Astrocyte of the cerebellum (primary cell): ENCODE measurements at places on chromosomes 2 and 18.

- no peak for DNase-seq
Observed at GRCh38 chr2:230843132-230843531, 21.6 kb upstream of the ITM2C start.

GRCh38 chr2:98897746-98898145, 38.3 kb downstream of the CRACDL start:
- no peak for DNase-seq

DNA sequence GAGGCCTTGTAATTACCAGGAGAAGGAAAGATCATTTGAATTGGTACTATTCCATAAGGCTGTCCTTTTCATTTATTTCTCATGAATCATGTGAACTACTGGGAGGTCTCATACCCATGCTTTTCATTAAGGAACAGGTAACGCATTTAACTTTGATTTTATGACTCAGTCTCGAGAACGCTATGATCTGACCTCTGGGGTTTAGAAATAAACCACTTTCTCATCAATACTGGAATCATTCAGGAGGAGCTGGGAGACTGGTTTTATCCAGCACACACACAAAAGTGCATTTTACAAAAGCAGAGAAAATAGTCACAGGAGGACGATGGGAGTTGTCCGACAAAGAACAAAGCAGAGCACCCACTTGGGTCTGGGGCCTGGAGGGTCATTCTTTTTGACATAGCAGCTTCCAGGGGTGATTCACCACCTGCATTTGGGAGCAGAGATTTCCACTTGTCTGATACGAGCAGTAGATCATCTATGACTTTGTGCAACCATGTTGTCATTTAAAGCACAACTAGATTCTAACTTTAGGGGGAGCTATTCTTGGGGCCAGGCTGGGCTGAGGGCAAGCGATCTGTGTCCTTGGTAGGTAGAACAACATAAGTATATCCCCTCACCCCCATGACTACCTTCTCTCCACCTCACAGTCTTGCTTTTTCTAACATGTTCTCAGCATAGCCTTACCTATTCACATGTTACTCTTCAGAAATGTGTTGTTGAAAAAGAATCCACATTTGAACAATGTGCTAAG, 95.9 kb upstream of the SCG2 start:
- peak; percentile 55 for DNase-seq

DNA sequence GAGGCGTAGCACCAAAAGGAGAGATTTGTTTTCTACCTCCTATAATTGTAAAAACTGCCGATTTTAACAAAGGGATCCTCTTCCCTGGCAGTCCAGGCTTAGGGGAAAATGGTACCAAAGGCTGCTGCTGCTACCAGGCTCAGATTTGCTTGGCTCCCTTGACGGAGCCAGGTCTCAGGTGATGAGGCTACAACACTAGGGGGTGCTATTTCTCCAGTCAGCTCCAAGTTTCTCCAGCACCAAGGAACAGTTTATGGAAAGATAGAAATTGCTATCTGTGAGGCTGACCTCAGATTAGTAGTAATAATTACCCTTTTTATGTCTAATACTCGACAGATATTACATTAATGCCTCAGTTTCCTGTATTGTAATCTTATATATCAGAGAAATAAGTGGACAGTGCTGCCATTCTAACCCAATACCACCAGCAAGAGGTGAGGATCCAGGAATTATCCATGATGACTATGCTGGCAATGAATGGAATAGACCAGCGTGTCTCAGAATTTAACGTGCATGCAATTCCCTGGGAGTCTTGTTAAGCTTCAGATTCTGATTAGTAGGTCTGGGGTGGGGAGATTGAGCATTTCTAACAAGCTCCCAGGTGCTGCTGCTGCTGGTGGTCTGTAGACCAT, 111.3 kb downstream of the ESCO1 start:
- DNase-seq = peak; percentile 26

DNA sequence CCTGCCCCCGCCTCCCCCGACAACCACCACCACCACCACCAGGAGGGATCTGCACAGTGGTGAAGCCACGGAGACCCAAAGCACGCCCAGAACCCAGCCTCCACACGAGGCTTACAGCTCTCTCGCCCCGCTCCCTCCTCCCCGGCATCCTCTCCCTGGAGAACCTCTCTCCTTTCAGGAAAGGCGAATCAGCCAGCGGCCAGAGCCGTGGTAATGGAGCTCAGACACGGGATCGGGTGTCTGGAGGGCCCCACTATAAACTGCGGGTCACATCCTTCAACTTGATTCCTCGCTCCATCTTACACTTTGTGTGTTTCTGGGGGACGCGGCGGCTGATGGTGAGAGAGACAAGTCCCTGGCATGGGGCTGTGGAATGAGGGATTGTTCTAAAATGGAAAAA, 271.5 kb upstream of the SIX2 start:
- no peak for DNase-seq

DNA sequence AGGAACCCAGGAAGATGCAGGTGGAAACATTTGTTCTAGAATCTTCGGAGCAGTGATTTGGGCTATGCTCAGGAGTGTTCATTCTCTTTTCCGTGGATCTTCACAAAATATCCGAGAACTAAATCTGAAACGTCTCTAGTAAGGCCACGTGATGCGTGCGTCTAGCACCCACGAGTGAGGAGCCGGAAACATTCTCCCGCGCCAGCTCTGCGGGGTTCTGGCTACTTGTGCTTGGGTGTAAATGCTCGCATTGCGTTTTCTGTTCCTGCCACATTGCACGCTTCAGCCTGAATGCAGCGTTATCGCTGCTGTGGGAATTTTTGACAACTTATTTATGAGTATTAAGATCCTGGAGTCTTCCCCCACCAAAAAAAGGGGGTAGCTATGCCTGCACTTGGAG, 71.4 kb downstream of the KLHL29 start:
- no peak for DNase-seq

- DNase-seq = no peak
Observed at GRCh38 chr2:209600341-209601171, 171.1 kb upstream of the UNC80 start.

- DNase-seq = no peak
Observed at GRCh38 chr2:163802284-163802683, 66.5 kb upstream of the FIGN start.

DNA sequence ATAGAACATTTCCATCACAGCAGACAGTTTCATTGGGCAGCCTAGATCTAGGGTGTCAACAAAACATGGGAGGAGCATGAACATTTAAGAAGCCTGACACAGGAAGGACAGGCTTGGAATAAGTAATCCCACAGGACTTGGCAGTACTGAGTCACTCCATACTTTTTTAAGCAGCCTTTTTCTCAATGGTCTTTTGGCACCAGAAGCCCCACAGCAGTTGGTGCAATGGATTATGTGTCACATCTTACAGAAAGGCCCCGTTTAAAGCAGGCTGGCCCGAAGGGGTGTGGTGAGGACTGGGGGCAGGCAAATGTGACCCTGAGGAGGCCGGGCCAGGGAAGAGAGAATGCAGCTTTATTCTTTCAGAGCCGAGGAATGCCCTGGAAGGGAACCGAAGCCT, 26.6 kb downstream of the SPTBN1 start:
- no peak for DNase-seq

GRCh38 chr18:56000041-56000440, 412.0 kb upstream of the TCF4 start:
- DNase-seq = no peak

DNA sequence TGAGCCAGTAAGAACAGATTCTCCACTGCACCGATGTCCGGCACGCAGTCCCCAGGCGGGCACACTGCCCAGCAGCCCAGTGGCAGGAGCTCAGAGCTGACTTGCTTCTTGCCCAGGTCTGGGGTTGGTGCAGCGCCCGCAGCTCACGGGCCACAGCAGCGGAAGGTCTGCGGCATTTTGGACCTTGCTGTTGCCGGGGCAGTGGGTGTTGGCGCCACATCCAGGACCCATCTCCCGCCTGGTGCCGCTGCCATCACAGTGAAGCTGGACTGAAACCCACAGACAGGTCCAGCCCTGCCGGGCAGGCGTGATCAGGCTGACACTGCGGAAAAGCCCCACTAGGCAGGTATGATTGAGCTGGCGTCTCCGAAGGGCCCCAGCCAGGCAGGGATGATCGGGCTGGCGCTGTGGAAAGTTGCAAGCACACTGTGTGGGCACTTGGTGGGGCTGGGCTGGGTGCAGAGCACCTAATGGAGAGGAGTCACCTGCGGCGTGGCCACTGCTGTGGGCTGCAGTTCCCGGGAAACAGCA, 75.5 kb downstream of the SLC66A2 start:
- no peak for DNase-seq

DNA sequence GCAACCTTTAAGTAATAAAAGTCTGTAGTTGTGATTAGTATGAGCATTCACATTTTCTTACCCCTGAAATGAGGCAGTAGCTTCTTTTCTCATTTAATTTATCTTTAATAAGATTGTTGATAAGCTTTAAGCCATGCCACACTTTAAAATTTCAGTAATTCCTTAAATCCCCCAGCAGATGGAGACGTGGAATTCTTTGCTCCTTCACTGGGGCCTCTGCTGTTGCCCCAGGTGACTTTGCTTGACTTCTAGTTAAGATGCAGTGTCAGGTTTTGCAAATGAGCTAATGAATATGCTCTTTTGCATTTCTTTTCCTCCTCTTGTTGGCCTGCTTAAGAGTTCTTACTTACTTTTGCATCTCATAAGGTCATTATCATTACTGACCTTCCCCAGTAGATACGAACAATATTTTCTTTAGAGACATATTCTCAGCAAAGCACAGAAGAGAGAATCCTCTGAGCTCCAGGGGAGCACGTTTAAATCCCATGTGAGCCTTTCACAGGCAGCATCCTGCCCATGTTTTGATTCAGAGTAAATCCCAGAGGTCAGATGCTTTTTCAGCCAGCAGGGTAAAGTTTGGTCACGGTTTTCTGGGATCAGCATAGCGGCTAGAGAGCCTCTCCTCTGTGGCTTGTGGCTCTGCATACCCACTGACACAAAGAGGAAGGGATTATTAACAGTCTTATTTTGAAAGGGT, 222.9 kb downstream of the PTPRM start:
- DNase-seq = peak; percentile 35

DNA sequence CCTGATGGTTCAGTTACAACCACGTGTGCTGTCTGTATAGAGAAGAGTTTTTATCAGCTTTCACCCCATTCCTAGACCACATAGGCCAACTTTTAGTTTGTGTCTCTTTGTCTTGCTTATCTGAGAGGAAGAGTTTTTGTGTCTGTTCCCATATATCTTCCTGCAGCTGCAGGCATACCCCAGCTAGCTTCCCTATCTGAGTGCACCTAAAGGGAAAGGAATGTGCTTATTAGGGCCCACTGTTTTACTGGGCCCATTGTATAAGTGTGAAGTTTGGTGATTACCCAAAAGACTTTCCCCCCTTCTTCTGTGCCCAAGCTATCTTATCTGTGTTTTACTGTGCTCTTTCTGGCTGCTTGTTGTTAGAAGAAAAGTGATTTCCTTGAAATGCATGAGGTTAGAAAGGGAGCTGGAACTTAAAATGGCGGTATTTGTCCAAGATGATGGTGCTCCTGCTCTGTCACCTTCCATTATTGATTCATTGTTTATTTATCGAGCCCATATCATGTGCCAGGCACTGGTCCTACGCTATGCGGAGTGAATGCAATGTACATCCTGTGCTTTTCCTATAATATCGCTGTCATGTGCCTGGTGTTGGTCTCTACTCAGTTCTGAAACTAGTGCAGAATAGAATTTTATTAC, 57.2 kb downstream of the NYAP2 start:
- no peak for DNase-seq

GRCh38 chr2:164388511-164388910, 232.8 kb downstream of the GRB14 start:
- peak; percentile 59 for DNase-seq

GRCh38 chr2:129050101-129050500, 731.4 kb upstream of the HS6ST1 start:
- DNase-seq = no peak

GRCh38 chr2:8139668-8140200, 542.1 kb upstream of the ID2 start:
- no peak for DNase-seq

- no peak for DNase-seq
Observed at GRCh38 chr2:47946593-47946992, 40.3 kb upstream of the FBXO11 start.

- DNase-seq = no peak
Observed at GRCh38 chr2:33589444-33589843, 9.7 kb downstream of the FAM98A start.

DNA sequence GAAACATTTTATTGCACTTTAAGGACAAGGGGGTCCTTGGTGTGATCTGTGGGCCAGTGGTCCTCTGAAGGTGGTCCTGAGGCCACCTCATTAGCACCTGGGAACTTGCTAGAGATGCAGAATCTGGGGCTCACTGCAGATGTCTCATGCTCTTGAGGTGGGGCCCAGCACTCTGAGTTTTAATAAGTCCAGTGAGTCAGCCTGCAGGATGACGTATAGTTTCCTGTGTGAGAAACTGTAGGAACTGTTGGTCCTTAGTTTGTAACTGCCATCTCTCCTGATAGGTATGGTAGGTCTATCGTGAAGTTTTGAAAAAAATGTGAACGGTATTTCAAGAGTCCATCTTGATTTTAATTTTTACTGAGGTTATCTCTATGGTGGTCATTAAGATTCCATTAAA, 2.8 kb downstream of the TRPM8 start:
- DNase-seq = no peak

DNA sequence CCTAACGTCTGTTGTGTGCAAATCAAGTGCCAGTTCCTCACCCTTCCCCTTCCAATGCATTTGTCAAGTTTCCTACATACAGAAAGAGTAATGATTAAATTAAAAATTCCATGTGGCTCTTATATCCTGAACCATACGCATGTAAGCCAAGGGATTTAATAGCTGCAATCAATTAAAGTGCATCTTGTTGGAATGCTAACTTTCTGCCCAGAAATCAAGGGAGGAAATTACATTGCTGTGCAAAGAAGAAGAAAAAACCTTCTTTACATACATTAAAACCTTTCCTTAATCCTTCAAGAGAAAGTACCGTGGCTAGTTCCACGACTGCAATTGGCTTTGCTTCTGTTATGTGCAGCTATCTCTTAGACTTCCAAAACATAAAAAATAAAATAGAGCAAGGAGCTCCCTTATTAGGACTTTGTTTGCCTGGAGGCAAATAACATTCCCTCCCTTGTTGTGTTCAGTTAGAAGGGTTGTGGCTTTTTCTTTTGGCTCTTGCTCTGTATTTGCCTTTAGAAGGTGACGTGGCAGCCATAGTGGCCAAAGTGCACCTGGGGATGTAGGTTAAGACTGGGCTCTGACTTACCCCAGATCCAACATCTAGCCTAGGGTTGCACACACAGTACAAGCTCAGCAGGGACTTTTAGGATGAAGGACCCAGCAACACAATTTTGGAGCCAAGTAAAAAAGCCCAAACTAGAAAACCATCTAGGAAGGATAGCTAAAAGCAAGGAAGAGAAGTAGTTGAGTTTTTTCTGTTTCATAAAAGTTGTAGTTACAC, 158.3 kb downstream of the ANTXR1 start:
- DNase-seq = no peak

DNA sequence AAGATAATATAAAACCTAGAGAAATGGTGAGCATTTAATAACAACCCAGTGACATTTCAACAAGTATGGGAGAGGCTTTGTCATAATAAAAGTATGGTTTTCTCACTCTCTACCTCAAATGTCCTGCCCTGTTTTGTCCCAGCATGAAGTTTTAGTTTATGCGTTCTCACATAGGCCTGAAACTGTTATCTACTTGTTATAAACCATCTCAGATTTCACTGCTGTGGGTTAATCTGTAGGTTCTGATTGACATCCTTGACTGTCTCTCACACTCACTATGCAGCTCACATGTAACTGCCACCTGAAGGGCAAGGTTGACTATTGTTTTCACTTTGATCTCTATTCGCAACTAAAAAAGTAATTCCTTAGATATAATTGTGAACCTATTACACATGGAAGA, 44.9 kb downstream of the ZEB2 start:
- no peak for DNase-seq
